ENCODE measurements at places on chromosomes 4 and X. TPM values are rescaled to one million over a fixed set of nuclear protein-coding genes. Genes with fewer than 3 reads are reported as not detected.

CFP gene
- 0.18 TPM for total RNA-seq

LYAR gene
- 16.4 TPM for total RNA-seq

BST1 gene
- 54.9 TPM for total RNA-seq

GRCh38 chr4:55549888-55550287 lies 3.2 kb upstream of the CLOCK start:
- peak; percentile 62 for DNase-seq

DNA sequence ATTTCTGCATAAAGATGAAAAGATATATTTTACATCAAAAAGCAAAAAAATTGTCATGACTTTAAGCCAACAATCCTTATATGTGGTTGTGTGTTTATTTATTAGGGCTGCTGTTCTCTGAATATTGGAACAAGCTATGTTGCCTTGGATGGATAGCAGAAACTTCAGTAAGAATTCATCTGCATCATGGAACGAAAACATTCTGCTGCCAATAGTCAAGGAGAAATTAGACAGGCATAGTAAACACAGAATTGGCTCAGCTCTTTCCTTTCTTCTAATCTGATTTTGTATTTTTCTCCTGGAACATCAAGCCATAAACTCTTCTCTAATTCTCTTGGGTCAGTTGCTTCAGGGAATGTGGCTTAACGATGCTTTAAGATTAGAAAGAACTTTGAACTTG lies 1257.0 kb downstream of the NLGN4X start:
- DNase-seq = no peak

DNA sequence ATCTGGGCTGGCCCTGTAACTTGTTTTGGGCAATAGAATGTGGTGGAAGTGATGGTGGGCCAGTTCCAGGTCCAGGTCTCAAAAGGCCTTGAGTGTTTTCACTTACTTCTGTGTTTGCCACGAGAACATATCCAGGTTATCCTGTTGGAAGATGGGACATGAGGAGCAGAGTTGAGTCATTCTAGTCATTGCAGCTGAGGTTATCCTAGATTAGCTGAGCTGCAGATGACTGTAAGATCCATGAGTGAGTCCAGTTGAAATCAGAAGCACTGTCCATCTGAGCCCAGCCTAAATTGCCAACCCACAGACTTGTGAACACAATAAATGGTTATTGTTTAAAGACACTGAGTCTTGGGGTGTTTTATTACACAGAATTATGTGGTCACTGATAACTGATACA lies 45.3 kb upstream of the RPS6KA3 start:
- DNase-seq = no peak

GRCh38 chr4:183971929-183972490 lies 66.9 kb downstream of the STOX2 start:
- no peak for DNase-seq

DNA sequence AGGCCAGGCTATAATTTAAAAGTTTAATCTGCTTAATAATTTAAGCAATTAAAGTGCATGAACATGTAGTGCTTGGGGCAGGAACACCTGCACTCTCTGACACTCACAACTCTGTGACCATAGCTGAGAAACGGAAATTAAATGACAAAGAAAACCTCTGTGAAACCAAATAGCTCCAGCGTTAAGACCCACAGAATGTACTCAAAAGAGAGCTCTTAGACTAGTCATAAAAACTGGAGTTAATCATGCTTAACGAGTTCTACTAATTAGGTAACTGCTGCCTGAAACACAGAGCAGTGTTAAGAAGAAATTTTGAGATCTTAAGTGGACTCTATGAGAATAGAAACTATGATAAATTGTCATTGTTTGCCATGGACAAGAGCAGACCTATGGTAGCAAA lies 174.4 kb upstream of the SPIN4 start:
- DNase-seq = no peak

GRCh38 chr4:149961876-149962597 lies 116.2 kb upstream of the DCLK2 start:
- DNase-seq = peak; percentile 60

DNA sequence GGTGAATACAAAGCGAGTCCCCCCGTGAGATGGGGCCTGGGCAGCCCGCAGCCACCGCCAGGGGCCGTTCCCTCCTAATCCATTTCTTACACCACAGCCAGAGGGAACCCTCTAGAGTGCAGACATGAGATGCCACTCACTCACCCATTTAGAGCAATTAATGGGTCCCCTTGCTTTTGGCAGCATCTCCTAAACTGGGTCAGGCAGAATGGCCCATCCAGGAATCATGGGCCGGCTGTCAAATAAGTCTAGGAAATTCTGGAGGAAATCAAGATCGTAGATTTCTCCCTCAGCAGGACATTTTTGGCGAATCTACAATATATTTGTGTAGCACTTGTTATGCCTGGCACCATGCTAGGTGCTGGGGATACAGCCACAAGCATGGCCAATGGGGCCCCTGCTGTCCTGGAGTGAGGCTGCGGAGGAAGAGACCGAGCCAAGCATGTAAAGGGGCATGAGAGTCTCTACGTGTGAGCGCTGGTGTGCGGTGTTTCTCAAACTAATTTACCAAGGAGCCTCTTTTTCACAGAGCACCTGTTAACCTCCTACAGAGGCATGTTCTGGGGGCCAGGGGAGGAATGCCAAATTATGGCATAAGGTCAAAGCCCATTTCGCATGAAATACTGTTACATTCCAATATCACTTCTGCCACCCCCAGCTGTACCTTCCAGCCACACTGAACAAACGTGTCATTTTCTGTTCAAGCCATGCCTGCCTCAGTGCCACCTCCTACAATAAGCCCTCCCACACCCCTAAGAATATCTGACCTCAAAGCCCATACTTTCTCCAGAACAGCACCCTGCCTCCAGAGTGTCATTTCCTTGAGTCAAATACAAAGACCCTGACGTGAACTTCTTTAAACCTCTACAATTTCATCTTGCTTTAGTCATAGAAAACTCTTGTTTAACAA lies 28.1 kb upstream of the JAKMIP1 start:
- DNase-seq = no peak

GRCh38 chrX:150841456-150842197 lies 56.8 kb downstream of the CD99L2 start:
- DNase-seq = peak; percentile 15

DNA sequence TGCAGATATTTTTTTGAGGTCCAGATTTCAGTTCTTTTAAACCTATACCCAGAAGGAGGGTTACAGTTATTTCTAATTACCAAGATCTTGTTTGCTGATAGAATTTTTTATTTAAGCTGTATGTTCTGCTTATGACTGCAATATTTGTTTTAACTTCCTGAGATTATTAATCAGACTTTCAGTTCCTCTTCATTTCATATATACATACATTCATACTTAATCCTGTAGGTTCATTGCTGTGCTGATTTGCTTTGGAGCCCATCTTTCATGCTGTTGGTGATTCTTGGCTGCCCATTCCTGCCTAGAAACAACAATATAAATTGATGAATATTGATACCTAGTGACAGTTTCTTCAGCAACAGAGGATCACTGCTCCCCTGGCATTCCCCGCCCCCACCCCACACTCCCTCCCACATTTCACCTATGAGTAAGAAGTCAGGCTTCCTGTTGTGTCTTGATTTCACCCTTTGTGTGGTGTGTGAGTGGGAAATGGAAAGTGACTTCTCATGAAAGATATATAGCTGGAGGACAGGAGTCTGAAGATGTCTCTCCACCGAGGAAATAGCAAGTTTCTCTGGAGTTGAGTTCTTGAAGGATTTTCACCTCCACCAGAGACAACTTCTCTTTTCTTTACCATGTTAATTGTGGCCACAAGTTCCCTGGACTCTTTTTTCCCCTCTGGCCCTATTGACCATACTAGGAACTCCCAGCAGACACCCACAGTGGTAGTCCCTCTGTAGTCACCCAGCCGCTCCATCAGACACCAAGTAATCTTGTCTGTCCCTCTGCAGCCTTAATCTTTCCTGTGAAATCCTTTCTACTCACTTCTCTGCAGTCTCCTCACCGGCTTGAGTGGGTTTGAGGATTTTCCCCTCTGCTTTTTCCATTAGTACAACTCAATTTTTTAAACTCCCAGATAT lies 118.4 kb downstream of the ASB9 start:
- no peak for DNase-seq

Measured in fibroblast of the aortic adventitia (primary cell).